ENCODE measurements at places on chromosomes 7 and 10. TPM values are rescaled to one million over a fixed set of nuclear protein-coding genes. Genes with fewer than 3 reads are reported as not detected.

SLC16A12 gene
- 1.6 TPM for total RNA-seq

SSC4D gene
- total RNA-seq = 0.56 TPM

GNGT1 gene
- not detected for total RNA-seq

GRCh38 chr10:79223091-79224048 is 123.9 kb upstream of the PPIF start:
- peak; percentile 86 for DNase-seq

- DNase-seq = no peak
Observed at GRCh38 chr10:131177431-131178327, 133.8 kb downstream of the TCERG1L start.

DNA sequence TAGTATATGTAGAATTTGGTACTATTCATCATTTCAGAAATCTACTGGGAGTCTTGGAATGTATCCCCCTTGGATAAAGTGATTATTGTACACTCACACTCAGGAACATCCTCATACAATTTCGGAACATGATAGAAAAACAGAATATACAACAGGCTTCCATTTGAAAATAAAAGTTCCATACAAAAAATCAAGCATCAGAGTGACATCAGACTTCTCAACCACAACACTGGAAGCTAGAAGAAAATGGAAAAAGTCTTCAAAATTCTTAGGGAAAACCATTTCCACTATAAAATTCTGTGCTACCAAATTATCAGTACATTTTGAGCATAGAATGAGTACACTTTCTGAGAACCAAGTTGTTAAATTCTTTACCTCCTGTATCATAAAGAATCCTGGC is 8.8 kb downstream of the LYZL1 start:
- DNase-seq = no peak

DNA sequence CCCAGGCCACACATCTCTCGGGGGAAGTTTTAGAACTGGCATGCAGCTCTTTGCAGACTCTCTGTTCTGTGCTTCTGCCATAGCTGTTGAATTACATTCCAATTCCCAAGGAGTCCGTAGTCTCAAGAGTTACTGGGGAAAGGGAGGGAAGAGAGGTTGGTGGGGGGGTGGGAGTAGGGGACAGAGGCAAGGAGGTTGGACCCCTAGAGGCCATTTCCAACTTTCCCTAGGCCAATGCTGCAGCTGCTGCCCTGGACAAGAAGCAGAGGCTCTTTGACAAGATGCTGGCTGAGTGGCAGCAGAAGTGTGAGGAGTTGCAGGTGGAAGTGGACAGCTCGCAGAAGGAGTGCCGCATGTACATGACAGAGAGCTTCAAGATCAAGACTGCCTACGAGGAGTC is 23.8 kb downstream of the MYH16 start:
- no peak for DNase-seq

GRCh38 chr7:158520825-158521224 is 66.8 kb downstream of the PTPRN2 start:
- DNase-seq = no peak

DNA sequence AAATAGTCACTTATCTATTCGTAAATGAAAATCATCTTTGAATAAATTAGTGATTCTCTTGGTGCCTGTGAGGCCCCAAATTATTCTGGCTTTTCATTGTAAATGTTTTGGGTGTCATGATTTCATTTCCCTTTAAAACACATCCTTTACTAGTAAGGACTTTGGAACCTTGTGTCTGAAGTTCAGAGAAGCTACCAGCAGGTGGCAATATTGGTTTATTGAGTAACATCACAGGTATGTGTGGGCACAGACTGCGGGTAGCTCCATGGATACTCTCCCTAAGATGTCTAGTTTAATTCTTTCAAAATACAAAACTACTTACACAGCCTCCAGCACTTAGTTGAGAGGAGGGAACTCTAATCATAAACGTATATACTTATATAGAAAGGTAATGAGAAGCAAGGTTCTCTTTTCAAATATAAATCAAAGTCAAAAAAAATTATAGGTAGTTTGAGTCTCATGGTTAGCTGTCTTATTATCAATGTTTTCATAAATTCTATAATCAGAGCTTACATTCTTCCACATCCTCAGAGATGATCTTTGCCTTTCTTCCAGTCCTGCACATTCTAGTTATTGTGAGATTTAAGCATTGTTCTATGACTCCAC is 449.6 kb downstream of the GRM8 start:
- DNase-seq = peak; percentile 51

Data from IMR-90 (cell line).